ENCODE measurements at places on chromosomes 4 and X.
A peak's percentile ranks its signal among the peaks of the same experiment; 100 is the strongest.

GRCh38 chr4:121050300-121050699, 22.0 kb downstream of the NDNF start:
- no peak for DNase-seq

DNA sequence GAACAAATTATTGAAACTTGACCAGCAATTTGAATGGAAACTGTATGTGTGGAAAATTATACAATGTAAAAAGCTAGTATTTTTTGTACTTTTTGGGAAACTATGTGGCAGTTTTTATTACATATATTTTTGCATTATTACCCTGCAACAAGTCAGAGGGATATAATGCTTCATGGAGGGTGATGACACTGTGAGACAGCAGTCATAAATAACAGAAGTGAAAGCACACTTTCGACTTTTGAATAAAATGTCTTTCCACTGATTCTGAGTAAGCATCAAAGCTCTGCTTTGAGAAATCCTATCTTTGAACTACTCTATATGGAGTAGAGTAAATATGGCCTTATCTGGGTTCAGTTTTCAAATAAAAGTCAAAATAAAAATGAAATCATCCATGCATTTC, 122.6 kb upstream of the PABPC4L start:
- DNase-seq = no peak

- DNase-seq = no peak
Observed at GRCh38 chr4:45438047-45438446, 685.8 kb downstream of the GABRG1 start.

DNA sequence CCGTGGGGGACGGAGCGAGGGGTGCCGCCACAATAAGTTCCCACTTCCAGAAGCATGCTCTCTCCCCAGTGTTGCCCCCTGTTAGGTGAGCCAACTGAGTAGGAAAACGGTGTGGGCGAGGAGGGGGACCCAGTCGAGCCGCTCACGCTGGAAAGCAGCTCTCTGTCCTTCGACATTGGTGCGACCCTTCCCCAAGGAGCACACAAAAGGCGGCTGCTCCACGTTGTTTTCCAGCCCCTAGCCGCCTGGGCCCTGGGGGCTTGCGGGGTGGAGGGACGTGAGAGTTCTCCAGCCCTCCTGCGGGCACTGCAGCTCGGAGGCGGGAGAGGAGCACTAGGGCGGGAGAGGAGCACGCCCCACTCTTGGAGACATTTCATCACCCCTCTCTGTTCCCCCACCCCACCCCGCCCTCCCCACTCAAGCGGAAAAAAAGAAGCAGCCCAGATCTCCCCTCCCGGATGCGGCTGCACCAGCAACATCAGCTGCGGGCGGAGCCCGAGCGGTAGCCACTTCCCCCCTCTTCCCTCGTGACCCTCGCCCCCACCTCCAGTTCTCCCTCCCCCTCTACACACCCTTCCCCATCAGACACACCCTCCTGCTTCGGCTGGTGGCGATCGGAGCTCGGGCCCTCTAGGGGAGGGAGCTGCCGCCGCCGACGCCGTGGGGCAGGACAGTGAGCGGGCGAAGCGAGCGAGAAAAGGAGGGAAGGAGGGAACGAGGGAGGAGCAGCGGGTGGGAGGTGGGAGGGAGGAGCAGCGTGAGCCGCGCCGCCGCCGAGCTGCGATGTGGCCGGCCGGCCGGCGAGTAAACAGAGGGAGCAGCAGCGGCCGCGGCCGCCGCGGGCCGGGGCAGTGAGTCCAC, at the start of gene DOCK11:
Gene DOCK11 (plus strand): TSS at position 755 of the 861 bp plus-strand sequence. CDS start 157 bp downstream, outside the sequence.
- DNase-seq = peak; percentile 85

- DNase-seq = no peak
Observed at GRCh38 chr4:177023951-177024350, 231.2 kb upstream of the VEGFC start.

GRCh38 chr4:43132010-43132582, 239.6 kb downstream of the GRXCR1 start:
- peak; percentile 15 for DNase-seq

DNA sequence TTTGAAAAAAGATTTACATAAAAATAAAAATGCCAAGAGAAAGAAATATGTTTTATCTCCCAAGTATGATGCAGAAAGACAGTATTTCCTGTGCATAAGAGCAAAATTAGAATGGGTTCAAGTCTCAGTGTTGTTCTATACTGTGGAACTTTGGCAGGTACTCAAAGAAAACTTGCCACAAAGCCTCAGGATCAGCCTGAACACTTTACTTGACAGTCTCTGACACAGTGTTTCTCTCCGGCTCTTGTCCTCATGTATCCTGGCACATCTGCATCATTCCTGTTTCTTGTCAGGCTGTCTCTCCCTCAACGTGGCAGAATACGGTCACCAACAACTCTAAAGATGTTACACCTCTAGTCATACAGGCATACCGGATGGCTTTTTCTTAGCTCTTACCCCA, 273.7 kb downstream of the ARHGAP24 start:
- no peak for DNase-seq

DNA sequence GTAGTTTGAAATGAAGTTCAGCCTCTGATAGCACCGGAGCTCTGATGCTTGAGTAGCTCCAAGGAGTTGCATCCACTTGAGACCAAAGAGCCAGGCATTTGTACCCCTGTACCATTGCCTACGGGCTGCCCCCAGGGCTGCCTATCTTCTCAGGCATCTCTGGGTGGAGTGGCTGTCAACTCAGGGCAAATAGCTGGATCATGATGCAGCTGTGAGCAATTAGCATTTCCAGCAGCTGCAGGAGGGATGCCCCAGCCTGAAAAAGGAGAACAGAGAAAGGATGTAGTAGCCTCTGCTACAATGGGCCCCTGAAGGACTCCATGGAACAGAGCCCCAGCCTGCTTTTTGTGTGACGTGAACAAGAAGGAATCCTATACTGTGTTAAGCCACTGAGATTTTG, 492.6 kb downstream of the BCOR start:
- no peak for DNase-seq

DNA sequence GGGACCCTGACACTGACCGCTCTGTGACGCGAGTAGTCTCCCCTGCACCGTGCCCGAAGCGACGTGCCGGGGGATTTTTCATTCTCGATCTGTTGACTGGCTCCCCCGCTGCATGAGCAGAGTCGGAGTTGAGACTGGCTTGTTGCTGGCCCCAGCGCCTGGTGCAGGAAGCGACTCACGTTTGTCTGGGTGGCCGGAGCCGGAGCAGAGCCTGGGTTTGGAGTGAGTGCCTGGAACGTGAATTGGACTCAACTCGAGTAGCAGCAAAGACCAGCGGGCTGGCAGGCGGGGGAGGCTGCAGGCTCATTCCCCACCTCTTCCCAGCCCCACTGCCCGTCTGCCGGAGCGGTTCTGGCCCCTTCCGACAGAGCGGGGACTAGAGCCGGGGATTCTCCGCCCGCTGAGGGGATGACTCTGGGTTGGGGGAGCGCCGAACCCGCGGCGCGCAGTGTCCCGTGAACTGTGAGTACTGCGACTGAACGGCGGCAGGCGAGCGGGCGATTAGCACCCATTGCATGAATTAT, 554 bp downstream of the PCDH7 start:
- no peak for DNase-seq

- DNase-seq = no peak
Observed at GRCh38 chrX:119738742-119739141, 19.6 kb upstream of the SOWAHD start.

DNA sequence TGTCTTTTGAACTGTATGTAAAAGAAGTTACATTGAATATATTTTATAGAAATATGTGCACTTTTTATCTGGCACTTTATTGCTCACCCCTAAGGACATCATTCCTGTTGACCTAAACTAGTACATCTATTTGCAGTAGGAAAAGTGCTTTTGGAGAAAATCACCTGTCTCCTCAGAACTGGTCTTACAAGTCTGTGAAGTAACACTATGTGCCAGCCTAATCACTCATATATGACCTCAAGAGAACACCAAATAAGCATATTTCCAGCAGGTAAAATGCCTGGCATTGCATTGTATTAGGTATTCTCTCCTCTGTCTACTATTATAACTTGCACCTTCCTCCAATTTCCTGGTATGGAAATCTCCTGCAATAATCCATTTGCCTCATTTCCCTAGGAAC, 4.0 kb upstream of the GASK1B start:
- DNase-seq = no peak

- no peak for DNase-seq
Observed at GRCh38 chrX:132435222-132435621, 53.6 kb downstream of the MBNL3 start.

DNA sequence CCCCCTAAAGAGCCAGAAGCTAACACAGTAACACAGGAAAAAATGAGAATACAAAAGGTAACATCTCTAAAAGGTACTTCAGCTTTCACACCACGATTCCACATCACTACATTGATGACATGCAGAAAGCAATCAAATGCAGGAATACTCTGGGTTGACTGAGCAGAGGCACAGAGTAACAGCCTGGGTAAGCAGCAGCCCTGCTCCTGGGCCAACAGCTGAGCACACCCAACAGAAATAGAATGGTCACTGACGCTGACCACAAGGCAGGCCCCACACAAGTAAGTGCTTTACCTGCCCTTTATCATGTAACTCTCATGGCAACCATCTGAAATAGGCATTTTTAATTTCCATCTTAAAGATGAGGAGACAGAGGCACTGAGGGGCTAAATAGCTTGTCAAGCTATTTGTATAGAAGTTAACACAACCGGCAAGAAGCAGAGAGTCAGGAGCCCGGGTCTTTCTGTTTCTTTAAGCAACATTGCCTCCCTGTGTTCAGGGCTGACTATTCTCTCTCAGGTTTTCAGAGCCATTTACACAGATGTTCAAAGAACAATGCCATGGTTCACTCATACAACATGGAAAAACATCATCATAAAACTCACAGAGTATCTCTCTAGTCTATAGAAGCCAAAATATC, 168.9 kb downstream of the ZNF674 start:
- peak; percentile 44 for DNase-seq

DNA sequence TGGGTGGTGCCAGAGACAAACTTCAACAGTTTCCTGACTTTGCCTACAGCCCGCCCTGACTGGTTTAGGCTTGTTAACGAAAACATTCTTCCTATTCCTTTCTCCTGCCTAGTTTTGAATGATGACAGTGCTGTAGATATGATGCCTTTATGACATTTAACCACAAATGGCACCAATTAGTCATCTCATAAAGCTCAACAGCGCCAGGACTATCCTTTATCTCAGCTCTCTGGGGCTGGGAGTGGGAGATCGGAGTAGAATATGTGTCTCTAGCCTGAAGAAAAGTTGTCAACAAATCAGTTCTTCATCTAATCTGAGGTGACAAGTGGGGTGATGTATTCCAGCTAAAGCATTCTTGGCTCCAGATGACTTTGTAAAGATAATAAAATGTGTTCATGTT, 64.6 kb upstream of the SH3RF1 start:
- no peak for DNase-seq

DNA sequence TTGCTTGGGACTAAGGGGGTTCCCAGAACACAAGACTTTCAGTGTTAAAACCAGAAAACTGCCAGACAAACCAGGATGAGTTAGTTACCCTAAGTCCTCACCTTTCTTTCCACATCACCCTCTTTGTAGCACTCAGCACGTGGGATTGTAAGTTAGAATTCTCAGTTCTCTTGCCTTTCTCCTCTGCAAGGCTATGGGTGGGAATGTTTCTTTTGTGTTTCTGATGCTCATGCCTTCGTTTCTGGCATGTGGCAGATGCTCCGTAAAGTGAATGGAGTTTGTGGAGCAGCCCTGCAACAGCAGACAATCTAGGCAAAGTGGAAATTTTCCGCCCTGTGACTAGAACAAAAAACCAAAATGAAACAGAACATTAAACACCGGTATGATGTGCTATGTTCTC, 64.7 kb upstream of the SPP1 start:
- no peak for DNase-seq

DNA sequence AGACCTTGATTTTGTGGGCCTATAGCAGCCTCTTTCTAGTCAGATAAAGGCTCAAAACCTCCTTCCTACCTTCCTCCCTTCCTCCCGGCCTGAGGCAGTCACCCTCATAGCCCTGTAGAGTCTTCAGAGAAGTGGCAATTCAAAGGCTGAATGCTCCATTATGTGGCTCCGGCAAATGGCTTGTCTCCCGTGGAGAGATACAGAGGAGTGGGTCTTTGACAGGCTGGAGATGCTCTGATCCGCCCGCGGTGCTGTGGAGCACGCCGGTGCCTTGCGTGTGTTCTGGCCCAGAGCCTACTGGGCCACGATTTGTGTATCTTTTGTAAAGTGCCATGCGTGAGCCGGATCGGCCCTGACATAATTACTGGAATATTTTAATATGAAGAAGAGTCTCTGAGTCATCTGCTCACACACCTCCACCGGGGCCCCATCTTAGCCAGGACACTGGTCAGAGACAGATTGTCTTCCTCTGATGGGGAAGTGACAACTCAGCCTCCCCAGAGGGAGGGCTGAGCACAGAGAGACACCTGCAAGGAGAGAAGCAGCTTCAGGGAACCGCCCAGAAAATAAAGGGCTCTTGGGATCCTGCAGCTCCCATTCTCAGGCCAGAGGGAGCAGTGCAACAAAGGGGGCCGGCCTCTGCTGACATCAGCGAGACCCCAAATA, 88.7 kb downstream of the DCTD start:
- DNase-seq = no peak

DNA sequence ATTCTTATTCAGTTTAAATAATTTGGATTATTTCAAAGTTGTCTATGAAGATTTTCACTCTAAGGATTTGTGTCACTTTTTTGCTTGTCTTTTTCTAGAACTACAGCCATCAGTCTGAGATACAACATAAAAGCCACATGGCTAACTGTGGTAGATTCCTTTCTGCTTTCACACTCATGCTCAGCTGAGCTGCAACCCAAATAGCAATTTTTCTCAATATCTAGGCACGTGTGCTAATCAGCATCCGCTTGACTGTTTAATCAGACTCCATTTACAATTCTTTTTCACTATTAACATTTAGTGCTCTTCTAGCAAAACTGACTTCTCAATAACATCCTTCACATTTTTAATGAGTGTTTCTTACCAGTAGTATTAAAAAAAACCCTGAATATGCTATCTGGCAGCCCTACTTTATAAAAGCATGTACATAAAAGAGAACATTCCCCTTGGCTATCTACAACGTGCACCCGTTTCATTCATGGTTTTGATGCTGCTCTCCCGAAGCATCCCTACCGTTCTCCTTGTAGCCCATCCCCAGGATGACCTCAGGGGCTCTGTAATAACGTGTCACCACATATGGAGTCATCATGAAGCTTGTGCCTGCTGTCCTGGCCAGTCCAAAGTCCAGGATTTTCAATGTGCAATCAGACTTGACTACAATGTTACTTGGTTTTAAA, 259.2 kb downstream of the MAPK10 start:
- DNase-seq = no peak

- DNase-seq = peak; percentile 49
Observed at GRCh38 chrX:153934762-153935325, at the start of gene NAA10. TSS of gene NAA10 (minus strand) at chrX:153935037. CDS start at chrX:153934904, 133 bp downstream.
